ENCODE measurements at places on chromosomes 6 and 20.

- no peak for DNase-seq
These were observed 121.7 kb downstream of the PRKN start for GRCh38 chr6:162605881-162606280.

DNA sequence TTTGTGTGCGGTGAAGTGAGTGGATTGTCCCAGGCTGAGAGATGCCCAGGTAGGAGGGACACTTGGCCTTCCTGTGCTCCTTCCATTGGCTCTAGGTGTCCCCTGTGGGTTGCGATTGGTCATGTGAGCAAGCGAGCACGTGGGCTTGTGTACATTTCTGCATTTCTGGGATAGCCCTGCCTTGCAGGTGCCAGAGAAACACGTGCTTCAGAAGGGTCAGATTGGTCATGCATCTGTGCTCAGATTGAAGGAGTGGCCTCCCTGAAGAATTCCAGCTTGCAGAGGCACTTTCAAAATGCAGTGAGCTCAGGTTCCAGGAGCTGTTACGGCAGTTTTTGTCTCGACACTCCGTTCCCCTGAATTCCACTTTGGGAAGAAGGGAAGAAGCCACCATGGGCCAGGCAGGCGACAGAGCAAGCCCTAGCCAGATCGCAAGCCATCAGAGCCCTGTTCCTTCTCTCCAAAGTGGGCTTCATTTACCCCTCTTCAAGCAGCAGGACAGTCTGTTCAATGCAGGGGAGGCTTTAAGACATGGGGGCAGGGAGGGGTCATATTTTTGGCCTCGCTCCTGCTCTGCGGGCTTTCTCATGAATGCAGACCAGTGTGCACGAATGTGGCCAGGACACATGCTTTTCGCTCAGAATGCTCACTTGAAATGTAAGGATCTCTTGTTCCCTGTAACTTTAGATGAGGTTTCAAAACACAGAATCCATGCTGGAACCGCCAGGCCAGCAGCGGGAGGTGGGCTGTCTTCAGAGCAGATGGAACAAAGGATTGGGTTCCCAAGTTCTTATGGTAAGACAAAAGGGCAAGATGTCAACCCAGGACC lies 78.6 kb upstream of the AKAP12 start:
- DNase-seq: peak; percentile 17

DNA sequence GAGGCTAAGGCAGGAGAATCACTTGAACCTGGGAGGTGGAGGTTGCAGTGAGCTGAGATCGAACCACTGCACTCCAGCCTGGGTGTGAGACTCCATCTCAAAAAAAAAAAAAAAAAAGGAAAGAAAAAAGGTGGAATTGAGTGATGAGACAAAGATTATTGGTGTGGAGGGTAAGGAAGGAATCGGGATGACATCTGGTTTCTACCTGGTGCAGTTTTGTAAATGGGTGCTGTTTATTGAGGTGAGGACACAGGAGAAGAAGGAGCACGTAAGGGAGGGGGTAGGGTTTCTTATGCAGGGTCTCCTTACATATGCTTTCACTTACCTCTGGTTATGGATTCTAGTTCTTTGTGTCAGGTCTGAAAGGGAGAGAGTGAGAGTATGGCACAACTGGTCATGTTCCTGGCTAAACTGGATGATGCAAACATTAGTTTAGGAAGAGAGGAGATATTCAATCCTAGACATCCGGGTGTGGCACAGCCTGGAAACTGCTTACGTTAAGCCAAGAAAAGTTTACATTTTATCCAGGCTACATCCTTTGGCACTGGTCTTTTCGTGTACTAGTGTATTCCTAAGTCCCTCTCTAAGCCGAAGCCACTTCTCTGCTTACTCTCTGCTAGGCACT lies 5.4 kb downstream of the RALY start:
- no peak for DNase-seq

GRCh38 chr6:16831136-16831535 lies 69.9 kb upstream of the ATXN1 start:
- no peak for DNase-seq

GRCh38 chr20:33994222-33994913 lies 657 bp downstream of the RALY start:
- peak; percentile 82 for DNase-seq

Measured in nephron progenitor cell (in vitro differentiated cells).